ENCODE measurements at places on chromosomes 1 and 21.

DNA sequence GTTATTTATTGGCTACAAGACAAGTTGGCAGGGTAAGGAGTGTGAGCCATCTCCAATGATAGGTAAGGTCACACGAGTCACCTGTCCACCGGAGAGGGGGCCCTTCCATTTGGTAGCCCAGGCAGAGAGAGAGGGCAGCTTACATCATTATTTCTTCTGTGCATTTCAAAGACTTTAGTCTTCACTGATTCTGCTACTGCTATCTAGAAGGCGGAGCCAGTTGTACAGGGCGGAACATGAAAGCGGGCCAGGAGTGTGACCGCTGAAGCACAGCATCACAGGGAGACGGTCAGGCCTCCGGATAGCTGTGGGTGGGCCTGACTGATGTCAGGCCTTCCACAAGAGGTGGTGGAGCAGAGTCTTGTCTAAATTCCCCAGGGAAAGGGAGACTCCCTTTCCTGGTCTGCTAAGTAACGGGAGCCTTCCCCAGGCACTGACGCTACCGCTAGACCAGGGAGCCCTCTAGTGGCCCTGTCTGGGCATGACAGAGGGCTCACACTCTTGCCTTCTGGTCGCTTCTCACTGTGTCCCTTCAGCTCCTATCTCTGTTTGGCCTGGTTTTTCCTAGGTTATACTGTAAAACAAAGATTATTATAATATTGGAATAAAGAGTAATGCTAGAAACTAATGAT lies 36.7 kb downstream of the ZNF695 start:
- DNase-seq, result peak; percentile 82
- H3K27me3 ChIP-seq, result no peaks in the 10 kb centered on the region
- H3K36me3 ChIP-seq, result peaks cover 19% of the 10 kb centered on the region

DNA sequence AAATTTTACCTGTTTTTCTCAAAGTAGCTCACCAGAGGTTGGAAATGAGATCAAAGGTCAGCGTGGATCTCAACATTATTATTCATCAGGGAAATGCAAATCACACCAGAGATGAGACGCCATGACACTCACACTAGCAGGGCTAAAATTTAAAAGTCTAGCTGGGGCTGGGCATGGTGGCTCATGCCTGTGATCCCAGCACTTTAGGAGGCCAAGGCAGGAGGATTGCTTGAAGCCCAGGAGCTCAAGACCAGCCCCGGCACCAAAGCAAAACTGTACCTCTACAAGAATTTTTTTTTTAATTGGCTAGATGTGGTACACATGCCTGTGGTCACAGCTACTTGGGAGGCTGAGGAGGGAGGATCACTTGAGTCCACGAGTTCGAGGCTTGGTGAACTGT lies 41.4 kb upstream of the PCBP3 start:
- no peaks in the 10 kb centered on the region for H3K36me3 ChIP-seq
- no peaks in the 10 kb centered on the region for H3K4me1 ChIP-seq
- no peak overlapping the region for H3K27ac ChIP-seq
- no peak for DNase-seq

DNA sequence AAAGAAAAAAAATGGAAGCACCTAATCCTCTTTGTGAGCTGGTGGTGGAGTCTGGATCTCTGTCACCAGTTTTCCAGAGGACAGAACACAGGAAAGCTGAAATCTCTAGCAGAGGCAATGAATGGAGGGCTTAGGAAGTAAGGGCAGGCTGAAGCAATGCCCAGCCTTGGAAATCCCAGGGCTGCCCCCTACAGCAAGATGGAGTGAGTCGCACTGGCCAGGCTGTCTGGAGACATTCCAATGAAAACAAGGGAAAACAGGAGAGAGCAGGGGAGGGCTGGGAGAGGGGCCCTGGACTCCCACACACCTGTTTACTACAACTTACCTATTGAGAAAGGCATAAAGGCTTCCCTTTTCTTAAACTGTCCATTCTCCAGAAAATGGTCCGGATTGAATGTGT lies 25.9 kb downstream of the CYP2J2 start:
- no peak overlapping the region for H3K4me3 ChIP-seq
- H3K27me3 ChIP-seq, result no peaks in the 10 kb centered on the region
- no peak overlapping the region for H3K27ac ChIP-seq
- no peaks in the 10 kb centered on the region for H3K4me1 ChIP-seq
- no peaks in the 10 kb centered on the region for H3K36me3 ChIP-seq

GRCh38 chr1:166031932-166032571 lies 134.7 kb downstream of the FAM78B start:
- DNase-seq, result no peak
- peaks cover 2% of the 10 kb centered on the region for H3K4me1 ChIP-seq
- no peaks in the 10 kb centered on the region for H3K36me3 ChIP-seq
- no peak overlapping the region for H3K4me3 ChIP-seq
- H3K27me3 ChIP-seq, result no peaks in the 10 kb centered on the region

- H3K27ac ChIP-seq, result no peak overlapping the region
- no peaks in the 10 kb centered on the region for H3K27me3 ChIP-seq
- H3K4me1 ChIP-seq, result peaks cover 12% of the 10 kb centered on the region
- no peak for DNase-seq
- H3K36me3 ChIP-seq, result no peaks in the 10 kb centered on the region
These were observed 2.8 kb downstream of the ARMH1 start for GRCh38 chr1:44677201-44677766.

DNA sequence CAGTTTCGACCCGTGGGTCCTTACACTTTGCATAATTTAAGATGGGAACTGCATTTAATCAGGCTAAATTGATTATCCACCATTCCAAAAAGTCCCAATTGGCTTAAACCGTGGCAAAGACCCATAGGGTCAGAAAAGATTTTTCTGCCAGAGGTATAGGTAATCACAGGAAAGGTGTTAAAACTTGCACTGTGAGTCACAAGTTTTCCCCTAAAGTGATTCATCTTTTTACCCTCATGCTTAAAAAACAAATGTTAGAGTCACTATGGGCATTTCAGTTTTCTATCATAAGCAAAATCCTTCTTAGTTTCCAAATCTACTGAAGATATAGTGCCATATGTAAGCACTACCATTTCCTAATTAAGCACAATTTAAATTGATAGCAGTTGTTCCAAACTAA lies 1079.8 kb downstream of the ADGRL2 start:
- H3K27me3 ChIP-seq, result no peaks in the 10 kb centered on the region
- H3K36me3 ChIP-seq, result no peaks in the 10 kb centered on the region
- DNase-seq, result no peak
- no peak overlapping the region for H3K4me3 ChIP-seq
- H3K27ac ChIP-seq, result no peak overlapping the region
